ENCODE measurements at places on chromosomes 6 and 20. TPM values are rescaled to one million over a fixed set of nuclear protein-coding genes. Genes with fewer than 3 reads are reported as not detected.

- H3K27me3 ChIP-seq, result no peaks in the 10 kb centered on the region
- no peak overlapping the region for H3K4me3 ChIP-seq
- H3K27ac ChIP-seq, result no peak overlapping the region
- no peaks in the 10 kb centered on the region for H3K4me1 ChIP-seq
Measured at GRCh38 chr6:145034664-145035063, 700.7 kb downstream of the EPM2A start.

DNA sequence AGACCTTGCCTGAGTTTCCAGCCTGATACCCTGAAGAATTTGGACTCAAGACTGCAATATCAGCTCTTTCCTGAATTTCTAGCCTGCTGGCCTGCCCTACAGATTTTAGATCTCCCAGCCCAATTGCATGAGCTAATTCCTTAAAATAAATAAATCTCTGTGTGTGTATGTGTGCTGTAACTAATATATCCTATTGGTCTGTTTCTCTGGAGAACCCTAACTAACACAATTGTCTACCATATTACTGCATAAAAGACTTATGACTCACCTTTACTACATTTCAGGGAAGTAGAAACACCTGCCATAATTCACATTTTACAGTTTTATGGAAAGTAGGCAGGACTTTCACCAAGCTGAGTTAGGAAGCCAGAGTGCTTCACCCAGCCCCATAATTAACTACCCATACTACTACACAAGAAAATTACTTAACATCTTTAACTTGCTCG is 90.7 kb upstream of the BEND6 start:
- H3K36me3 ChIP-seq, result no peaks in the 10 kb centered on the region
- H3K4me3 ChIP-seq, result no peak overlapping the region
- DNase-seq, result no peak
- no peak overlapping the region for H3K27ac ChIP-seq
- H3K27me3 ChIP-seq, result no peaks in the 10 kb centered on the region

Gene BPIFA3
- not detected for total RNA-seq

Gene LY6G6C
- total RNA-seq, result not detected
